ENCODE measurements at places on chromosomes 11 and 22. TPM values are rescaled to one million over a fixed set of nuclear protein-coding genes. Genes with fewer than 3 reads are reported as not detected.

Gene MYO7A
- not detected for polyA plus RNA-seq

Gene MMP11
- polyA plus RNA-seq = 1.0 TPM

Gene KCNK4
- polyA plus RNA-seq = not detected

Gene CYB5R2
- polyA plus RNA-seq = 0.17 TPM

Gene RTN4R
- polyA plus RNA-seq = 1.7 TPM

All from CD4-positive, alpha-beta memory T cell (primary cell).